ENCODE measurements at places on chromosomes 3 and 15.

DNA sequence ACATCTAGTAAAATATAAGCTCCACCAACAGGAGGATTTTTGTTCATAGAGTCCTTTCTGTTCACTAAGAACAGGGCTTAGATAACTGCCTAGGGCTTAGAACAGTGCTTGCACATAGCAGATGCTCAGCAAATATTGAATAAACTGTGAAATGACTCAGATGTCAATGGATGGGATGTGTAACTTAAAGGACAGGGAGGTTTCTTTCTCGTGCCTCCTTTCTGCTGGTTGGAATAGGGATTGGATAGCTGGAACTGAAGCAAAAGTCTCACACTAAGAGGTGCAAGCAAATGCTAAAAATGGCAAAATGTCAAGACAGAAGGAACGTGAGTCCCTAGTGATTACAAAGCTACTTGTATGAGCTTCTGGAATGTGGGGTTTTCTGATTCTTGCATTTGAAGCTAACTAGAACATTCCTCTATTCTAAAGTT lies 392.8 kb upstream of the WNT5A start:
- no peak for DNase-seq

- DNase-seq = no peak
These were observed 986.4 kb downstream of the ROBO1 start for GRCh38 chr3:78781351-78781750.

DNA sequence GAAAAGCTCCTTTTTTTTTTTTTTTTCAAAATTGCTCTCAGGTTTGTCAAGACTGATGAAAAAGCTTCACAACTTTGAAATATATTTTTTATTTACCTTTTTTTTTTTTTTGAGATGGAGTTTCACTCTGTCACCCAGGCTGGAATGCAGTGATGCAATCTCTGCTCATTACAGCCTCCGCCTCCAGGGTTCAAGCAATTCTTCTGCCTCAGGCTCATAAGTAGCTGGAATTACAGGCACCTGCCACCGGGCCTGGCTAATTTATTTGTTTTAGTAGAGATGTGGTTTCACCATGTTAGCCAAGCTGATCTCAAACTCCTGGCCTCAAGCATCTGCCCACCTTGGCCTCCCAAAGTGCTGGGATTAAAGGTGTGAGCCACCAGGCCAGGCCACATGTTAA lies 1515.0 kb downstream of the OTOL1 start:
- no peak for DNase-seq

DNA sequence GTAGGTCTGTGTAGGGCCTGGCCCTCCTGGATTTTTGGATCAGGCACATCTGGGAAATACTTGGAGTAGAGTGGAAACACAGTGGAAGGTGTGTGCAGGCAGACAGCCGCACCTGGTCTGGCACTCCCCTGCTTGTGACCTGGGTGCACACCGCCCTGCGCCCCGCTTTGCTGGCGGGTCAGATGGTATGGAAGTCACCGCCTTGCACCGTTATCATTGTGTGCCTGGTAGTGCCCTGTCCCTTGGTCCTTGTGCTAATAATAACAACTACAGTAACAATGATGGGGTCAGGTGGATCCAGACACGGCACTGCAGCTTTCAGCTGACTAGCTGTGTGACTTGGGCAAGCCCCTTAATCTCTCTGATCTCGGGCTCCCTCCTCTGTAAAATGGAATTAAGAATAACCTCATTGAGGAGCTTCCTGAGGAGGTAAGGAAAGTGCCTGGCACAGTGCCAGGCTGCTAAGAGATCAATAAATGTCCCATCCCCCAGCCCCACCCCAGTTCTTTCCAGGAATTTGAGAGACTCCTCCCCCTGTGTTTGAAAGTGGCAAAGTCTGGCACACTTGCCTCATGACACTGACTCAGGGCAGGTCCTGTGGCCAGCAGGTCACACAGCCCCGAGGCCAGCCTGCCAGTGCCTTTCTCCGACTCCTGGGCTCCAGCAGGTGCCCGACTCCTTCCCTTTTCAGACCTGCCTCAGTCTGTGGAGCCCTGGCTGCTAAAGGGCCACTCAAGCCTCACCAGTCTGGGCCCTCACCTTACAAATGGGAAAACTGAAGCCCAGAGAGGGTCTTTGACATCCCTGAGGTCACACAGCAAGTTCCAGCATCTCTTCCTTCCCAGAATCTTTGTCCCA lies 9.8 kb downstream of the ISG20 start:
- DNase-seq = no peak

- DNase-seq = no peak
These were observed 110.6 kb downstream of the ABI3BP start for GRCh38 chr3:100882571-100882984.

- no peak for DNase-seq
These were observed 112.6 kb downstream of the UACA start for GRCh38 chr15:70650567-70651302.

DNA sequence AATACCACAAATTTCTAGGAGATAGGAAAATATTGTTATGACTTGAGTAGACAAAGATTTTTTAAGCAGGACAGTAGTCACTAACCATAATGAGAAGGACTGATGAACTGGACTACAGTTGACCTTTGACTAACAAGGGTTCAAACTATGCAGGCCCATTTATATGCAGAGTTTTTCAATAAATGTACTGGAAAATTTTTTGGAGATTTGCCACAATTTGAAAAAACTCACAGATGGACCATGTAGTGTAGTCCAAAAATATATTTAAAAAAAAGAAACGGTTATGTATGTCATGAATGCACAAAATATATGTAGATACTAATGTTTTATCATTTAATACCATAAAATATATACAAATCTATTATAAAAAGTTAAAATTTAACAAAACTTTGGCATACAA lies 151.8 kb downstream of the LRRN1 start:
- DNase-seq = no peak

- DNase-seq = no peak
These were observed 267.1 kb upstream of the TPRG1 start for GRCh38 chr3:188904670-188905069.

DNA sequence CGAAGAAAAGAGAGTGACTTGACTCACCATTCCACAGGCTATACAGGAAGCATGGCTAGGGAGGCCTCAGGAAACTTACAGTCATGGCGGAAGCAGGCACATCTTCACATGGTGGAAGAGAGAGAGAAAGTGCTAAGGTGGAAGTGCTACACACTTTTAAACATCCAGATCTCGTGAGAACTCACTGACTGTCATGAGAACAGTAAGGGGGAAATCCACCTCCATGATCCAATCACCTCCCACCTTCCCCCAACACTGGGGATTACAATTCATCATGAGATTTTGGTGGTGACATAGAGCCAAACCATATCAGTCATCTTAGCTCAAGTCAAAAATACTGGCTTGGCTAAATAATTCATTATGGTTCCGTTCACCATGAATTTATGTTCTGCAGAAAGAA lies 45.3 kb upstream of the NEDD4 start:
- no peak for DNase-seq

DNA sequence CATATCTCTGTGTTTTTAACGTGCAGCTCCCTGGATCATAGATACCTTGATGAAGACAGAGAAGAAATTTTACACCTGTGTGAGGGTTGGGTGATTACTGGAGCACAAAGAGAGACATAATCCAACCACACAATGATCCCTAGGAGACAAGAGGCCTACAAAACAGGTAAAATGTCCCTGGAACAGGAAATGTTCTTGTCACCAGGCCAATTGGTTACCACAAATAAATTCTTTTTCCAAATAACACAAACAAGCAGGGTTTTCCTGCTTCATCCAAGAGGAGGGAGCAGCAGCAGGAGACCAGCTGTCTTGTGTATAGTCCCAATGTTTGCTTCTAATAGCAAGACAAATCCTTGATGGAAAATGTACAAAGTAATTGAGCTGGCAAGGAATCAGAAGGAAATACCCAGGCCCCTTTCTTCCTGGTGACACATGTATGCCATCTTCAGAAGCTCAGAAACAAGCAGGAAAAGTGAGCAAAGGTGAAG lies 1.4 kb downstream of the MGLL start:
- no peak for DNase-seq

DNA sequence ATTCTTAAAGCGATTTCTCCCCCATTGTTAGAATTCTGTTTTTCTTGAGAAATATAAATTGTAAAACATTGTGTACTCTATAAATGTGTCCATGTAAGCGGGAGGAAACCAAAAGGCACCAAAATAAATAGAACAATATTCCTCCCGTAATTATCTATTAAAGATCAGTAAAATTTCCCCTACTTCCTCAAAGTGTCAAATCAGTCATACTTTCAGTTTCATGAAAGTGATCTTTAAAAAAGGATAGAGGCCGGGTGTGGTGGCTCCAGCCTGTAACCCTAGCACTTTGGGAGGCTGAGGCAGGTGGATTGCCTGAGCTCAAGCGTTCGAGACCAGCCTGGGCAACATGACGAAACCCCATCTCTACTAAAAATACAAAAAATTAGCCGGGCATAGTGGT lies 278.9 kb downstream of the MECOM start:
- no peak for DNase-seq

- no peak for DNase-seq
These were observed 296.6 kb upstream of the CDIN1 start for GRCh38 chr15:36282821-36283220.

DNA sequence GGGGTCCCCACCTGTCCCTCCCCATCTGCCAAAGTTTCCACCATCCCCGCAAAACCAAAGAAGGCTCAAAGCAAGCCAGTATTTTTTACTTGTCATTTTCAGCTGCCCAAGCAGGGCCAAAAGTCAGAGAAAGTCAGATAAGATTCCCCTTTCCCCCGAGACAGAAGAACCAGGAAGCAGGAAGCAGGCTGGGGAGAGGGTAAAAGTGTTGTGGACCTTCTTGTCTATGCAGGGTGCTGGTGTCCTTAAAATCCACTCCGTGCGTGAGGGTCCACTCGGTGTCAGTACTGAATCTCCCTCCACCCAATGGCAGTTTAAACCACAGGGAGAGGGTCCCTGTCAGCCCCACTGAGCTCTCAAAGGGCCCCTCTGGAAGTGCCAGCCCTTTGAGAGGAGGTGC lies 20.2 kb upstream of the RPL32 start:
- DNase-seq = no peak

DNA sequence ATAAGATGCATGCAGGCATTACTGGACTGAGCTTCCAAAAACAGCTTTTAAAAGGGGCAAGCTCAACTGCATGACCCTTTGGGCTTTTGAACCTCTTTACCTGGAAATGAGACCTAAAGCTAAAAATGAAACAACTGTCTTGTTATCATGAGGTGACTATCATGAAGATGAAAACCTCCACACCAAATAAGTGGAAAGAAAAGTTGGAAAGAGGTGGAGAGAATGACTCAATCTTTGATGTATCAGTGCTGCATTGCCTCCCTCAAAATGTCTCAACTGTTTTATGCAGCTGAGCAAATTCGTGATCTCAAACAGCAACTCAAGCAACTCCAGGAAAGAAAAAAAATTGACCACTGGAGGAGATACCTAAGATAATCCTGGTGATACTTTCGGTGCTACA lies 307.1 kb downstream of the KBTBD8 start:
- DNase-seq = no peak

DNA sequence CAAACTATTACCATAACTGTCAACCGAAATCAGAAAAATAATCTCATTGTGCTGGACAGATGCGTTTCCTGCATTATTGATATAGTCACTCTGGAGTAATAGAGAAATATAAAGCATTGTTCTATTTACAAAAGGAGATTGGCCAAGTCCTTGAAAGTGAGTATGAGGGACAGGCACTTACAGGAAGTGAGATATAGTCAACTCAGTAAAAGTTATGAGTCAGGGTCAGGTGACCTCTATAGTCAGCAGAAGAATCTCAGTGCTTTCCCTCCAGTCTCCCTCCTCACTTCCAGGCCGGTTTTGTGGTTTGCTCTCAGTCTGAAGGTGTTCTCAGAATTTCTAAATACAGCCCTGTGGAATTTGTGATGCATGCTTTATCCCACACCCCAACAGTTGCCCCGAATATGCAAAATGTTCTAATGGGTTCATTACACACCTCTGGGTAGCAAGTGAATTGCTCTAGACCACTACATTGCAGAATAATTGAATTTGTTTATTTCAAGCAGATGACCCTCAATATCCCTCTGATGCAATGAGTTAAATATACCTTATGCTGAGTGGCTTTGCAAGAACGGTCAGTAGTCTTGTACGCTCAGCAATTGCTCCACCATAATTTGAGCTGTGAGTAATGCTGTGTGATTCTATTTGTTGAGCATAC lies 787.7 kb downstream of the MCTP2 start:
- DNase-seq = no peak

- DNase-seq = no peak
These were observed 129.0 kb upstream of the PRICKLE2 start for GRCh38 chr3:64354221-64354620.

- DNase-seq = no peak
These were observed 71.0 kb downstream of the EDEM1 start for GRCh38 chr3:5258526-5258925.

DNA sequence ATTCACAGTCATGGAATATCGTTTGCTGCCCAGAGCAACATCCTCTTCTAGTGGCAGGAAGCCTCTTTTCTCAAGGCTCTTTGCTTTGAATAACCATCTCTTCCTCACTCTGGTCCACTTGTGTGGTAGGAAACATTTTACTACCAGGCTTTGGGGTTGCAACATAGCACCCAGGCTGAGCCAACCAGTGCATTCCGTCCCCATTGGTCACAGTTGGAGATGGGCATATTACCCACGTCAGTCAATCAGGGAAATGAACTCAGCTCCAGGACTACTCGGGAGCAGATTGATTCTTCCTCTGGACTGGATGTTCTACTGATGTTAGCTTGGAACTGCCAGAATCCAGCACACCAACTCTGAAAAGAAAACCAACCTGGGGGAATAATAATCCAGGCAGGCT lies 4.2 kb upstream of the PEX5L start:
- no peak for DNase-seq

DNA sequence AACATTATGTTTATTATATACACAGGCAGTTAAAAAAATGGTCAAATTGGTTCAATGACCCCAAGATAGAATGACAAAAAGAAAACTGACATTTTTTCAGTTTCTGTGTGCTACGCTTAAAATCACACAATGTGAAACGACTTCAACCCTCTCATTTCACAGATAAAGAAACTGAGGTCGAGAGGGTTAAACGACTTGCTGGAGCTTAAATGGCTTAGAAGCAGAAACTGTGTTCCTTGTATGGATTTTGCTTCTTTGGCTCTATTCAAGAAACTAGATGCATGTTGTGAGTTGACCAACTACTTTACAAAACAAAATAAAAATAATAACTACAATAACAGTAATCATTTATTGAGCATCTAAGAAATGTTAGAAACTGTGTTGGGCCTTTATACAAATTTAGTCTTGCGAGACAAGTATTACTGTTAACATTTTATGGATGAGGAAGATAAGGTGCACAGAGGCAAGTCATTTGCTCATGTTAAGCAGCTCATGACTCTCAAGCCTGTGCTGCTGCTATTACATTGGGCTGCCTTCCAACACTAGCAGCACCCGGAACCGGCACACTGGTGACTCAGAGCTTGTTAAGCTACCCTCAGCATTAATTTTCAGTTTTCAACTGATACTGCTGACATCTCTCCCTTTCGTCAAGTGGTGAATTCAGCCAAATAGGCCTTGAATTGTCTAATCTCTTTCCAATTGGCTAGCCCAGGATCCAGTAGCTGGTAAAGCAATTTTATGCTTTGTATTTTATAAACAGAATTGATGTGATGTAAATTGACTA lies 487.6 kb downstream of the NAALADL2 start:
- DNase-seq = no peak

GRCh38 chr3:44969828-44970179 lies 6.2 kb downstream of the ZDHHC3 start:
- DNase-seq = no peak

- DNase-seq = no peak
These were observed 27.4 kb downstream of the FOXL2NB start for GRCh38 chr3:138974462-138974861.
